Naive thymus-derived CD8-positive, alpha-beta T cell (primary cell): ENCODE measurements at places on chromosomes 1 and 21. TPM values are rescaled to one million over a fixed set of nuclear protein-coding genes. Genes with fewer than 3 reads are reported as not detected.

The OR2T6 gene
- not detected for total RNA-seq

The PINK1 gene
- 29.8 TPM for total RNA-seq

The ARHGAP29 gene
- not detected for total RNA-seq

The GIPC2 gene
- total RNA-seq, result 0.52 TPM

The MYOC gene
- total RNA-seq, result not detected

The RNU11 gene
- total RNA-seq, result not detected

The FAM20B gene
- 22.7 TPM for total RNA-seq

The LCE3E gene
- not detected for total RNA-seq

DNA sequence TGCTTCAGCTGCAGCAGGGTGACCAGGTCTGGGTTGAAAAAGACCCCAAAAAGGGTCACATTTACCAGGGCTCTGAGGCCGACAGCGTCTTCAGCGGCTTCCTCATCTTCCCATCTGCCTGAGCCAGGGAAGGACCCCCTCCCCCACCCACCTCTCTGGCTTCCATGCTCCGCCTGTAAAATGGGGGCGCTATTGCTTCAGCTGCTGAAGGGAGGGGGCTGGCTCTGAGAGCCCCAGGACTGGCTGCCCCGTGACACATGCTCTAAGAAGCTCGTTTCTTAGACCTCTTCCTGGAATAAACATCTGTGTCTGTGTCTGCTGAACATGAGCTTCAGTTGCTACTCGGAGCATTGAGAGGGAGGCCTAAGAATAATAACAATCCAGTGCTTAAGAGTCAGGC lies 2.9 kb downstream of the C1QA start:
- DNase-seq, result no peak
- H3K4me1 ChIP-seq, result peaks cover 2% of the 10 kb centered on the region
- no peaks in the 10 kb centered on the region for H3K36me3 ChIP-seq
- H3K27me3 ChIP-seq, result peaks cover 54% of the 10 kb centered on the region
- no peak overlapping the region for H3K4me3 ChIP-seq

DNA sequence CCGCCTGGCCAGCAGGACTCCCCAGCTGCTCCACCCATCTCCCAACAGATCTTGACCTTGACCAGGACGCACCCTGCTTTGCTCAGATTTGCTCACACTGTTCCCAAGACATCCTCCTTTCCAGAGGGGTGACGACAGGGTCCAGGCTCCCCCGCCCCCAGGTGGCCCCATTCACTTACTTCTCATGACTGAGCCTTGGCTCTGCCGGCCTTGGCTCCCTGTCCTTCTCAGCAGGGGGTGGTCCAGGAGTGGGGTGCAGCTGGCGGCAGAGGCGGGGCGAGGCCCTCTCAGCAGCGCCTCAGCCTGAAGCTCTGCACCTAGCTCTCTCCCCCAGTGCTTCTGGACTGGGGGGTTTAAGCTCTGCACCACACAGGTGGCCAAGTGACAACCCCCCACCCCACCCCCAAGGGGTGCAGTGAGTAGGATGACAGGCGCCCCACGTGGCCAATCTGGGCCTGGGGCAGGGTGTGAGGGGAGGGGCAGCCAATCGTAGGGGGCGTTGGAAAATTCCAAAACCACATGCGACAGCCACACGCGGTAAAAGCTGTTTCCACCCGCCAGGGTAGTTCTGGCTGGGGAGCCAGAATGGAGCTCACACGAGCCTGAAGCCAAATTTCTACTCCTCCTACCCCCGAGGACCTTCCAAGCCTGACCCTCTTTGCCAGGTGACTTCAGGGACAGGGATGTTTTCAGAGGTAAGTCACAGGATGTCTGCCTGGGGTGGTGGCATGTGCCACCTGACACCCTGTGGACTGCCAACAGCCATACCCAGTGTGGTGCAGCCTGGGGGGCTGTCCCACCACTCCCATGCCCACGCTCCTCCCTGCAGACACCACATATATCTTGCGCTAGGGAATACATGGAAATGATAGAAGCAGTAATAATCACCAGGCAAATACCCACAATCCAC lies 5.6 kb downstream of the RORC start:
- peak overlapping the region; percentile 31 for H3K27ac ChIP-seq
- H3K4me1 ChIP-seq, result peaks cover 59% of the 10 kb centered on the region
- DNase-seq, result no peak
- H3K36me3 ChIP-seq, result no peaks in the 10 kb centered on the region
- H3K27me3 ChIP-seq, result no peaks in the 10 kb centered on the region
- H3K4me3 ChIP-seq, result no peak overlapping the region

DNA sequence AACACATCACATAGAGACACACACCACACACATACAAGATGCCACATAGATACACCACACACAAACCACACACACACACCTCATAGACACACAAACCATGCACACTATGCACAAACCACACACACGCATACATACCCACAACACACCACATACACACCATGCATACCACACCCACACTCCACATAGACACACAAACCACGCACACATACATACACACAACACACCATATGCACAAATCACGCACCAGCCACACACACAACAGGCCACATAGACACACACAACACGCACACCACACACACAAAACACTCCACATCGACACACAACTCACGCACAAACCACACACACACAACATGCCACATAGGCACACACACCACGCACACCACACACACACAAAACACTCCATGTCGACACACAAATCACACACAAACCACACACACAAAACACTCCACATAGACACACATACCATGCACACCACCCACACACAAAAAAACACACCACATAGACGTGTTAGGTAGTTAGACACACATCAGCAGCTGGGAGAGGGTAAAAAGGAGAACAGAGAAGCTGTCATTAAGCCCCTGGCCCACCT lies 49.5 kb upstream of the SLC19A1 start:
- no peak overlapping the region for H3K27ac ChIP-seq
- H3K4me1 ChIP-seq, result peaks cover 5% of the 10 kb centered on the region
- H3K36me3 ChIP-seq, result no peaks in the 10 kb centered on the region
- DNase-seq, result no peak

DNA sequence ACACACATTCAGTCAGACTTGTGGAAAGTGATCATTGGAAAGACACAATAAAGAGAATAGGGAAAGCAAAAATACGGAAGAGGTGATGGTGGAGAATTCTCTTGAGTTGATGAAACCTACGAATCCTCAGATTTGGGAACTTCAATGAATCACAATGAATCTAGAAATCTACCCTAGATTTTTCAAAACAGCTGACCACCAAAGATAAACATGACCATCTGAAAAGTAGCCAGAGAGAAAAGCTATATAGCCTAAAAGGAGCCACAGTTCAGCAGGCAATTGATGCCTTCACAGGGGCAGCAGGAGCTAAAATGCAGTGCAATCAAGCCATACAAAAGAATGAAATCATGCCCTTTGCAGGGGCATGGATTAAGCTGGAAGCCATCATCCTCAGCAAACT lies 170.6 kb upstream of the RUNX1 start:
- H3K27ac ChIP-seq, result no peak overlapping the region
- H3K36me3 ChIP-seq, result no peaks in the 10 kb centered on the region
- no peak for DNase-seq
- peaks cover 35% of the 10 kb centered on the region for H3K4me1 ChIP-seq
- H3K4me3 ChIP-seq, result no peak overlapping the region

DNA sequence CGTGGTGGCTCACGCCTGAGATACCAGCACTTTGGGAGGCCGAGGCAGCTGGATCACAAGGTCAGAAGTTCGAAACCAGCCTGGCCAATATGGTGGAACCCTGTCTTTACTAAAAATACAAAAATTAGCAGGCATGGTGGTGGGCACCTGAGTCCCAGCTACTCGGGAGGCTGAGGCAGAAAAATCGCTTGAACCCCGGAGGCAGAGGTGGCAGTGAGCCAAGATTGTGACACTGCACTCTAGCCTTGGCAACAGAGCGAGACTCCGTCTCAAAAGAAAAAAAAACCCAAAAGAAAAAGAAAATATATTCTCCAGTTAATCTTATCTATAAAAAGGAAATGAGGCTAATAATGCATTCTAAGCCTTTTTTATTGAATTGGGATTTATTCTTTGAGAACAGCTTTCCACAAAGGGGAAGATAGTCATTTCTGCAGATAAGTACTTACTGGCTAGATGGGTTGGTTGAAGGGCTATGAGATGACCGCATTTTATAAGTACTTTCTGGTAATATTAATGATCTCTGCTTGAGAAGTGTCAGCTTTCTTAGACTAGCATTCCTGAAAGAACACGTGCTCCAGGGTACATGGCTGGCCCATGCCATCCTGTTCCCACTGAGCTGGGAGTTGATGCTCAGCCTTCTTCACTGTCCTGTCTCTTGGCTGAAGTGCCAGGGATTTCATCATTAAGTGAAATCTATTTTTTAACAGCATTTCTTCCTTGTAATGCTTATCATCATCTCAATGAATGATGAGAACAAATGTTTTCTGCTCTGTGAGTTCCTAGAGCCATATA lies 57.9 kb downstream of the SASS6 start:
- DNase-seq, result no peak
- no peaks in the 10 kb centered on the region for H3K27me3 ChIP-seq
- no peaks in the 10 kb centered on the region for H3K36me3 ChIP-seq
- H3K27ac ChIP-seq, result peak overlapping the region; percentile 65
- no peak overlapping the region for H3K4me3 ChIP-seq
- H3K4me1 ChIP-seq, result no peaks in the 10 kb centered on the region

DNA sequence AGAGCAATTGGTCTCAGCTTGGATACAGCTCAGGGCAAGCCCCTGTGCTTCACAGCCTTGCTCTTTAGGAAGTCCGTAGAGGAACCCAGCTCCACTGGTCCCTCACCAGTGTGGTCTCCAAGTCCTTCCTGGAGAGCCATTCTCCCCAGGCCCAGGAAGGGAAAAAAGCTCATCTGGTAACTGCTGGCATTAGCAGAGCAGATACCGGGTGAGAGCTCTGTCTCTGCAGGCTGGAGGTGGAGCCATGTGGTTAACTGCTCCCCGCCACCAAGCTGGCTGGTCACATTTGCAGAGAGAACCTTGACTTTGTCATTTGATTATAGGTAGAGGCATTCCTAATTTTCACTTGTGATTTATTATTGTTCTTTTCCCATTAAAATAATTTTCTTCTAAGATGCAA lies 169.6 kb downstream of the ROR1 start:
- H3K27me3 ChIP-seq, result no peaks in the 10 kb centered on the region
- no peaks in the 10 kb centered on the region for H3K36me3 ChIP-seq
- no peak for DNase-seq
- no peak overlapping the region for H3K4me3 ChIP-seq

DNA sequence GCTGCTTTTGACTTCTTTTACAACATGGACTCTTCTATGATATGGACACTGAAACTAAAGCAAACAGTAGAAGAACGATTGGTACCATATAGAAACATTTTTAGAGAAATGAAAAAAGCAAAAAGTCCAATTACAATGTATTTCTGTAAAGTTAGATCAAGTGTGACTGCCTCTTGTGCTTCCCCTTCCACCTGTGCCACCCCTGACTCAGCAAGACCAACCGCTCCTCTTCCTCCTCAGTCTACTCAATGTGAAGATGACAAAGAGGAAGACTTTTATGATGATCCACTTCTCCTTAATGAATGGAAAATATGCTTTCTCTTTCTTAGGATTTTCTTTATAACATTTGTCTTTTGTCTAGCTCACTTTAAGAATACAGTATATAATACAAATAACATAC lies 66.9 kb downstream of the PHTF1 start:
- no peak overlapping the region for H3K4me3 ChIP-seq
- no peaks in the 10 kb centered on the region for H3K27me3 ChIP-seq
- peaks cover 31% of the 10 kb centered on the region for H3K36me3 ChIP-seq
- no peak for DNase-seq

DNA sequence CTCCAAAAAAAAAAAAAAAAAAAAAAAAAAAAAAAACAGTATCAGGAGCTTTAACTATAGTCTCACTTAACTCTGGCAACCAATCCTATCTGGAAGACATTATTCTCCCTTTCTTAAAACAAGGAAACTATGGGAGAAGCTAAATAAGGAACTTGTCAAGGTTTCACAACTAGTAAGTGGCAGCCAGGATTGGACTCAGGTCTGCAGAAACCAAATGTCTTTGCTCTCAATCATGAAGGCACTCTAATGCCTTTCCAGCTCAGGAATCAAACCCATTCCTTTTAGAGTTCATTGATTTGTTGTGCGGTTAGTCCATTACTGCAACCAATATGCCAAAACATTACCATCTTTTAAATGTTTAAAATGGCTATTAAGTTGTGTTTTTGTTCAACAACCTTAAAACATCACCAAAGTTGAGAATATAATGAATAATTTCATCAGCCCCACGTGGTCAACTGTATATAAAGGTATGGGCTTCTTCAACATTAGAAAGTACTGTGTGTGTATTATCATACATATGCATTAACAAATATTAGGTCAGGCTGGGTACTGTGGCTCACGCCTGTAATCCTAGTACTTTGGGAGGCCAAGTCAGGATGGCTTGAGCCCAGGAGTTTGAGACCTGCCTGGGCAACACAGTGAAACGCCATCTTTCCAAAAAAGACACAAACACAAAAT lies 1.5 kb downstream of the EPRS1 start:
- DNase-seq, result no peak
- H3K4me3 ChIP-seq, result peak overlapping the region; percentile 94
- no peaks in the 10 kb centered on the region for H3K27me3 ChIP-seq
- H3K4me1 ChIP-seq, result peaks cover 40% of the 10 kb centered on the region
- H3K36me3 ChIP-seq, result peaks cover 24% of the 10 kb centered on the region

- no peak for DNase-seq
- no peaks in the 10 kb centered on the region for H3K36me3 ChIP-seq
- peaks cover 3% of the 10 kb centered on the region for H3K27me3 ChIP-seq
- no peak overlapping the region for H3K27ac ChIP-seq
Measured at GRCh38 chr1:170261669-170262068, 115.9 kb downstream of the NTMT2 start.

- peaks cover 48% of the 10 kb centered on the region for H3K4me1 ChIP-seq
- H3K27me3 ChIP-seq, result no peaks in the 10 kb centered on the region
- H3K36me3 ChIP-seq, result no peaks in the 10 kb centered on the region
- H3K27ac ChIP-seq, result peak overlapping the region; percentile 47
Measured at GRCh38 chr1:112672842-112673241, 1.6 kb upstream of the MOV10 start.

- no peak for DNase-seq
- H3K27ac ChIP-seq, result peak overlapping the region; percentile 89
- peaks cover 48% of the 10 kb centered on the region for H3K36me3 ChIP-seq
- H3K4me1 ChIP-seq, result peaks cover 20% of the 10 kb centered on the region
- H3K4me3 ChIP-seq, result peak overlapping the region; percentile 54
- H3K27me3 ChIP-seq, result no peaks in the 10 kb centered on the region
Measured at GRCh38 chr1:24900486-24900849, 29.6 kb downstream of the RUNX3 start.
